Ovary (tissue), 10 donors: ENCODE measurements at places on chromosomes 7 and 10. TPM values are rescaled to one million over a fixed set of nuclear protein-coding genes. Genes with fewer than 3 reads are reported as not detected.

GRCh38 chr7:157755741-157756140 lies 418.9 kb downstream of the DNAJB6 start:
- no peaks in the 10 kb centered on the region for H3K36me3 ChIP-seq
- H3K4me3 ChIP-seq, result no peak overlapping the region
- no peaks in the 10 kb centered on the region for H3K27me3 ChIP-seq
- H3K4me1 ChIP-seq, result peaks cover 5% of the 10 kb centered on the region
- DNase-seq, result no peak

GRCh38 chr10:10294881-10295529 lies 722.7 kb upstream of the CELF2 start:
- no peak overlapping the region for H3K27ac ChIP-seq
- no peak overlapping the region for H3K4me3 ChIP-seq
- no peaks in the 10 kb centered on the region for H3K27me3 ChIP-seq

- no peak overlapping the region for H3K27ac ChIP-seq
- no peaks in the 10 kb centered on the region for H3K27me3 ChIP-seq
- H3K4me3 ChIP-seq, result no peak overlapping the region
These were observed 44.4 kb upstream of the CD36 start for GRCh38 chr7:80593869-80594586.

DNA sequence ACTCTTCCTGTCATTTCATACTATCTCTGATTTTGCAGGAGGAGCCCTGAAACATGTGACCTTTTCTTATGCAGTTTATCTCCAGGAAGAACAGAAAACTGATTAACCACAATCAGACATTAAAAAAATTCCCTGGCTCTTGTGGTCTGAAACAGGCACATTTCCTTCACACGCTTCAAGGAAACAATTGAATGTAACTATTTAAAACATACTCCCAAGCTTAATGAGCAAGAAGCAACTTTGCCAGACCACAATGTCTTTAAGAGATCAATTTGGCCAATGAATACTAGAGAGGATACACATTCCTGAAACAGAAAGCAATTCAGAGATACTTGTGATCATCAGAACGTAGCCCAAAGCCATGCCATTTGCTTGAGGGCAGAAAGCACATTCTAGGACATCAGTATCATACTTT lies 65.8 kb downstream of the PIP4K2A start:
- H3K4me3 ChIP-seq, result no peak overlapping the region
- H3K36me3 ChIP-seq, result no peaks in the 10 kb centered on the region
- H3K27ac ChIP-seq, result no peak overlapping the region

DNA sequence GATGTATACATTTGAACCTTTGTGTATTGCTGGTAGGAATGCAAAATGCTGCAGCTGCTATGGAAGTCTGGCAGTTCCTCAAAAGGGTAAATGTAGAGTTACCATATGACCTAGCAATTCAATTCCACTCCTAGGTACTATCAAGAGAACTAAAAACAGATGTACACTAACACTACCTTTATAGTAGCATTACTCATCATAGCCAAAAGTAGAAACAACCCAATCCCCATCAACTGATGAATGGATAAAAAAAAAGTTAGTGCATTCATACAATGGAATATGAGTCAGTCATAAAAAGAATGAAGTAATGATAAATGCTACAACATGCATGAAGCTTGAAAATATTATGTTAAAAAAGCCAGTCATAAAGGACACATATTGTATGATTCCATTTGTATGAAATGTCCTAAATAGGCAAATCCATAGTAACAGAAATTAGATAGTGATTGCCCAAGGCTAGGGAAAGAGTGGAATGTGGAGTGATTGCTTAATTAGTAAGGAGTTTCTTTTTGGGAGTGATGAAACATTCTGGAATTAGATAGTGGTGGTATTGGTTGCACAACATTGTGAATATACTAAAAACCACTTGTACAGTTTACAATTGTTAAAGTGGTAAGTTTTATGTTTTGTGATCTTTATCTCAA lies 96.4 kb upstream of the AOAH start:
- H3K36me3 ChIP-seq, result no peaks in the 10 kb centered on the region
- no peak for DNase-seq
- H3K4me1 ChIP-seq, result no peaks in the 10 kb centered on the region
- no peaks in the 10 kb centered on the region for H3K27me3 ChIP-seq

GRCh38 chr7:158296798-158297104 lies 290.9 kb downstream of the PTPRN2 start:
- DNase-seq, result no peak
- H3K4me1 ChIP-seq, result no peaks in the 10 kb centered on the region
- H3K27ac ChIP-seq, result no peak overlapping the region
- H3K27me3 ChIP-seq, result no peaks in the 10 kb centered on the region
- no peaks in the 10 kb centered on the region for H3K36me3 ChIP-seq
- H3K4me3 ChIP-seq, result no peak overlapping the region

CCDC3 gene
- 27.6 TPM for total RNA-seq

DNA sequence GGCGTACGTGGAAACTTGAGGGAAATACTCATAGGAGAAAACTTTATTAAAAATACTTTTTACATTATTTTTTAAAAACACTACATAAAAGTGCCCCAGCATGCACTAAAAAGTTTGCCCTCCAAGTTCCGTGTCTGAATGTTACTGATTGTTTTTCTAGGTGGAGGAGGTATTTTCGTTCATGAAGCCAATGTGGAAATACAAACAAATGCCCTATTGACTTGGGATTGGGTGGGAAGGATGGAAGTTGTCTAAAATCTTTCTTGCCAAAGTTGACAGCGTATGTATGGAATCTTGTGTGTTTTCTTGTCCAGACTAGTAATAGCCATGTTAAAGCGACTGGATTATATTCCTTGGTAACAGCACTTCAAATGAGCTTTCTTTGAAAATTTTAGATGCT lies 1.2 kb downstream of the PROSER2 start:
- H3K4me3 ChIP-seq, result peak overlapping the region; percentile 57
- no peak for DNase-seq
- H3K27me3 ChIP-seq, result no peaks in the 10 kb centered on the region
- H3K27ac ChIP-seq, result no peak overlapping the region
- no peaks in the 10 kb centered on the region for H3K4me1 ChIP-seq

- H3K4me3 ChIP-seq, result no peak overlapping the region
- DNase-seq, result no peak
- peaks cover 3% of the 10 kb centered on the region for H3K4me1 ChIP-seq
- H3K36me3 ChIP-seq, result no peaks in the 10 kb centered on the region
- no peaks in the 10 kb centered on the region for H3K27me3 ChIP-seq
- H3K27ac ChIP-seq, result no peak overlapping the region
These were observed 26.5 kb upstream of the GOT1 start for GRCh38 chr10:99456931-99457288.

ANKRD2 gene
- not detected for total RNA-seq

DNA sequence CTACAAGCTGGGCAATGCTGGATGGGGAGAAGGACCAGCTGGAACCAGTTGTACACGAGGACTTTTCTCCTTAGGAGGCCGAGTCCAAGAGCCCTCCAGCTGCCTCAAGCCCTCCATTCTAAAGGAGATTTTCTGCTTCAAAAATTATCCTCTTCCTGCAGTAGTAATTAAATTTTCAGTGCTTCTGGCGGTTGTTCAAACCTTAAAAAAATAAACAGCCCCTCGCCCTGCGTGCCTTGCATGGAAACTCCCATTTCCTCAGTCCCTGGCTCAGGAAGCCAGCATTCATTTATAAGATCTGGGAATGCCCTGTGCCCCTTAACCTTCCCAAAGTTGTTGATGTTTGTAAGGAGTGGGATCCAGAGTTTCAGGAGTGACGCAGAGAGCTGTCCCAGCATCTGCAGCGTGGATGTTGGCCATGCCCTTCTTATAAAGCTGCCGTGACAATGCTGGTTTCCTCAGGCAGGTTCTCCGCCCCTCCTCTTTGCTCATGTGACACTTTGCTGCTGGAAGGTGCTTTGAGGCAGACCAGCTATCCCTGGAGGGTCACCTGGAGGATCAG lies 24.0 kb upstream of the ACTR3B start:
- no peaks in the 10 kb centered on the region for H3K4me1 ChIP-seq
- no peak overlapping the region for H3K4me3 ChIP-seq
- no peak overlapping the region for H3K27ac ChIP-seq
- H3K36me3 ChIP-seq, result no peaks in the 10 kb centered on the region
- H3K27me3 ChIP-seq, result no peaks in the 10 kb centered on the region
- no peak for DNase-seq

DNA sequence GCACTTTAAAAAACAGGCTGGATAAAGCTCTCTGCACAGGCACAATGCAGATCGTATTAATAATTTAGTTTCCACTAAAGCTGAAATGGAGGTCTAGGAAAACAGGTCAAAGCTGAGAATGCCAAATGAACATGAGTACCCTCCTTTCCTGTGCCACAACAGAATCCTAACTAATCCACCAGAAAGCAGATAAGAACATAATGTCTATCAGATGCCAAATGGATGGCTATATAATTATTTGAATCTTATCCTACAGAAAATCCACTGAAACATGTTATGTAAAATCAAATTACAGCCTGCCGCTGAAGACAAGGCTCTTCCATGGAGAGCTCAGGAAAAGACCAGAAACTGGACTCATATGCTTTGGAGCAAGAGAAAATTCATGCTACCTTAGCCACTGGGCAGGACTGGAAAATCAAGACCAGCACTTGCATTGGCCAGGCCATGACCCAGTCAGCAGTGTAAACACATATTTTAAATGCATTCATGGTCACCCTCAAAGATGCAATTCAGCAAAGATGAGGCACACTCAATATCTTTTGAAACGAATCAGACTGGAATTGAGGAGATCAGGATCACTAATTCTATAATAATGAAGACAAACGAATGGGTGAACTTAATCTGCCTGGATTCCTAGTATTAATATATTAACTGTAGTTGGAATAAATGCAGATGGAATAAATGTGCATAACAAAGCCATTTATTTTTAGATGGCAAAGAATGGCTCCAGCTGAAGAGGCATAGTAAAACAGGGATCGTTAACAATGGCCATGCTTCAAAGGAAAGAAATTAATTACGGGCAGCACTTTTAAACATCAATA lies 13.2 kb downstream of the ANK3 start:
- H3K4me1 ChIP-seq, result no peaks in the 10 kb centered on the region
- no peak overlapping the region for H3K4me3 ChIP-seq
- no peaks in the 10 kb centered on the region for H3K36me3 ChIP-seq
- no peak overlapping the region for H3K27ac ChIP-seq
- DNase-seq, result no peak

DNA sequence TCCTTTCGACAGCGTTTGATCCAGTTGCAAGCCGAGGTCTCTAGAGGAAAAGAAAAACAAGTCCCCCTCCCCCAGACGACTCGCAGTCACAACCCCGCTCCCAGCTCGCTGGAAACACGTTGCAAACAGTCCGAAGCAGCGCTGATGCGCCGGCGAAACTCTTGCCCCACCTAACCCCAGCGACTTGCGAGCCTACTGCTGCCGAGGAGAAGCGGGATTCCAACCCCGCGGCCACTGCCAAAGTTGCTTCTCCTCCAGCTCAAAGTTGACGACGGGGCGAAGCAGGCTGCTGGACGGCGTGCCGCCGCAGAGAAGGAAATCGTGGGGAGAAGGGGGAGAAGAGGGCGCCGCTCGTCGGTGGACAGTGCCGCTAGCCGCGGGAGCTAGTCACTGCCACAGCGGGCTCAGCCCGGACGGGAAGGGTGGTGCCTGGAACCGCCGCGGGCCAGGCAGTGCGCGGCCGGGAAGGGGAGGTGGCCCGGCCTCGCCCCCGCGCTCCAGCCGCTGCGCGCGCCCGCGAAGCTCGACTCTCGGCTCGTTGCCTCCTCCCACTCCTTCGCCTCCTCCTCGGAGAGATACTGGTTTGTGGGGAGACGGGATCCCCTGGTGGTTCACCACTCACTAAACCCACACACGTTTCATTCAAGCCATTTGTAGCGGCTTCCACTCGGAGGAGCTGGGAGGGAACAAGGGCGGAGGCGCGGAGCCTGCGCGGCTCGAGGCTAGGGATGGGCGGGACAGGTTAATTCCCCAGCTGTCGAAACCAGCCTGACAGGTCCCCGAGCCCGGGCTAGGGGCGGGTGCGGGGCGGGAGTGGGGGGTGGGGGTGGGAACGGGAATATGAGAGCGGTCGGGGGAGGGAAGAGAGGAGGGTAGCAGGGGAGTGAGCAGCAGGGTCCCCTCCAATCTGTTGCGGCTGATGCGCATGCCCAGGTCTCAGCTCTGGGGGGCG lies at the start of gene GPR37:
TSS of gene GPR37 (minus strand) at position 392 of the 952 bp plus-strand sequence. CDS start 816 bp downstream, outside the sequence.
- no peaks in the 10 kb centered on the region for H3K27me3 ChIP-seq
- peak within 1 kb of the TSS; percentile 34 for H3K4me3 ChIP-seq
- no peaks in the 10 kb centered on the region for H3K4me1 ChIP-seq
- no peaks in the 10 kb centered on the region for H3K36me3 ChIP-seq

RGR gene
- total RNA-seq, result not detected

MAP3K8 gene
- 14.3 TPM for total RNA-seq

TDRD1 gene
- 0.70 TPM for total RNA-seq

DNA sequence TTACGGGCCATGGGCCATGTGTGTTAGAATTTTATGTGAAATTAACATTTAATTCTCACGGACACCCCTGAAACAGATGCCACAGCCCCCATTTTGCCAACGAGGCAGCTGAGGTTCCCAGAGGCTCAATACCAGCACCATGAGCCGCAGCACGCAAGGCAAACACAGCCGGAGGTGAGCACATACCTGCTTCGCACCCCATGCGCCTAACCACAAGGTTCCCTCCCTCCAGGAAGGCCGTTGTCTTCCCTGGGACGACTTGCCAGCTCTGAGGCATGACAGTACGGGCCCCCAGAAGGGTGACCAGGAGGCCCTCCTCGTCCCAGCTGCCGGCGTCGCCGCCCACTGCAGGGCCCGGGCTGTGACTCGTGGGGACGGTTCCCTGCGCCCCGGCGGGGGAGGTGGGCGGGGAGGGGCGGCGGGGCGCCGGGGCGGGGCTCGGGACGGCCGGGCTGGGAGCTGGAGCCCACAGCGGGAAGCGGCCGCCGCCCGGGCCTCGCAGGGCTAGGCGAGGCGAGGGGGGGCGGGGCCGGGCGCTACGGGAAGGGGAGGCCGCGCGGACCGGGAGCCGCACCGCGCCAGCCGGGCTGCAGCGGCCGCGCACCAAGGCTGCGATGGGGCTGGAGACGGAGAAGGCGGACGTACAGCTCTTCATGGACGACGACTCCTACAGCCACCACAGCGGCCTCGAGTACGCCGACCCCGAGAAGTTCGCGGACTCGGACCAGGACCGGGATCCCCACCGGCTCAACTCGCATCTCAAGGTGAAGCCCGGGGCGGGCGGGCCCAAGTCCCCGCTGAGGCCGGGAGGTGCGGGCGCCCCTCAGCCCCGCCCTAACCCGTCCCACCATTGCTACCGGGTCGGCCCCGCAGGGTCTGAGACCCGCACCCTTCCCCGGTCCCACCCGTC lies at the start of gene CAV2:
TSS of gene CAV2 (plus strand) at position 571 of the 910 bp plus-strand sequence. CDS start at position 615, 44 bp downstream.
- peaks cover 7% of the 10 kb centered on the region for H3K4me1 ChIP-seq
- H3K4me3 ChIP-seq, result peak within 1 kb of the TSS; percentile 60
- no peaks in the 10 kb centered on the region for H3K27me3 ChIP-seq
- H3K36me3 ChIP-seq, result no peaks in the 10 kb centered on the region
- DNase-seq, result peak; percentile 78

DNA sequence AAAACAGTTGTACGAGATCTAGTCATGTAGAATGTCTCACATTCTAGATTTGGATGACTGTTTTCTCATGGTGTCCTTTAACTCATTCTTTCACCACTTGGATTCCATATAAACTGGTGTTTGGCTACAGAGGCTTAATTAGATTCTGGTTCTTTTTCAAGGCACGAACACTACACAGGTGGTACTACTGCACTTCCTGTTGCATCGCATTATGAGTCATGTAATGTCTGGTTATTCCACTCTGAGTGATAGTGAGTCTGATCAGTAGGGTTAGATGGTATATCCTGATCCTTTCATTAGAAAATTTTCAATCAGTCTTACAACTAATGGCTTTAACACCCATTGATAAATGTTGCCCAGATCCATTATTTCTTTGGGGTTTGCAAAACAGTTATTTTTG lies 11.2 kb upstream of the AKAP9 start:
- no peak for DNase-seq
- no peaks in the 10 kb centered on the region for H3K36me3 ChIP-seq

GRCh38 chr7:80150611-80151273 lies 16.1 kb downstream of the GNAI1 start:
- no peak for DNase-seq
- no peak overlapping the region for H3K27ac ChIP-seq
- H3K36me3 ChIP-seq, result no peaks in the 10 kb centered on the region
- H3K27me3 ChIP-seq, result no peaks in the 10 kb centered on the region
